ENCODE measurements at places on chromosomes 5 and 9.

DNA sequence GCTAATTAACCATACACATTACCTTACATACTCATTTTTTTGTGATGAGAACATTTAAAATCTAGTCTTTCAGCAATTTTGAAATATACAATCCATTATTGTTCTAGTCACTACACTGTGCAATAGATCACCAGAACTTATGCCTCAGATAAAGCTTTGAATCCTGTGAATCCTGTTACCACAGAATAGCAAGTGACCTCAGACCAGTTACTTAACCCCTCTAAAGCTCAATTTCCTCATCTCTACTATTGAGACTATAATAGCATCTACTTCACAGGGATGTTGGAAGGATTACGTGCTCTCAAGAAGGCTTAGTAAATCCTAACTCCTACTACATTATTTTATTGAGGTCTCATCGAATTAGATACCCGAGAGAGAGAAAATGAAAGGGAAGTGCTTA is 60.2 kb upstream of the PIP5K1B start:
- no peak for DNase-seq

GRCh38 chr9:14440062-14440461 is 126.1 kb upstream of the NFIB start:
- DNase-seq: no peak

- no peak for DNase-seq
Measured at GRCh38 chr5:4905674-4906520, 234.2 kb upstream of the ADAMTS16 start.

DNA sequence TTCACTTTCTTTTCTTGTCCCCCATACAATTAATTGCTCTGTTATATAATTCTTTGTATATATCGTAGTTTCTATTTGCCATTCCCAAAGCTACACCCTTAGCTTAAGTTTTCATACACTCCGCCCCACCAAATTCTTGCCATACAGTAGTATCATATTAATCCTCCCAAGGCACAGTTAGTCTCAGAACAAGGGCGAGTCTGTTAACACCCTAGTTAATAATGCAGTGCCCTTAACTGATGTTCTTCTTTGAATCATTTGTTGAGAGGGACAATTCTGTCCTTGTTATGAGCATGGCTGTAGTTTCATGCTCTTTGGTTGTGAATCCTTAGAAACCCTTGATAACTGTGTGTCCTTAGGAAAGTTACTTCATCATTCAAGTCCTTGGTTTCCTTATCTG is 206.2 kb downstream of the CFAP90 start:
- DNase-seq: no peak

GRCh38 chr5:27962198-27962597 is 923.8 kb upstream of the CDH9 start:
- no peak for DNase-seq

- DNase-seq: no peak
Measured at GRCh38 chr9:115946530-115946929, 207.1 kb upstream of the PAPPA start.

DNA sequence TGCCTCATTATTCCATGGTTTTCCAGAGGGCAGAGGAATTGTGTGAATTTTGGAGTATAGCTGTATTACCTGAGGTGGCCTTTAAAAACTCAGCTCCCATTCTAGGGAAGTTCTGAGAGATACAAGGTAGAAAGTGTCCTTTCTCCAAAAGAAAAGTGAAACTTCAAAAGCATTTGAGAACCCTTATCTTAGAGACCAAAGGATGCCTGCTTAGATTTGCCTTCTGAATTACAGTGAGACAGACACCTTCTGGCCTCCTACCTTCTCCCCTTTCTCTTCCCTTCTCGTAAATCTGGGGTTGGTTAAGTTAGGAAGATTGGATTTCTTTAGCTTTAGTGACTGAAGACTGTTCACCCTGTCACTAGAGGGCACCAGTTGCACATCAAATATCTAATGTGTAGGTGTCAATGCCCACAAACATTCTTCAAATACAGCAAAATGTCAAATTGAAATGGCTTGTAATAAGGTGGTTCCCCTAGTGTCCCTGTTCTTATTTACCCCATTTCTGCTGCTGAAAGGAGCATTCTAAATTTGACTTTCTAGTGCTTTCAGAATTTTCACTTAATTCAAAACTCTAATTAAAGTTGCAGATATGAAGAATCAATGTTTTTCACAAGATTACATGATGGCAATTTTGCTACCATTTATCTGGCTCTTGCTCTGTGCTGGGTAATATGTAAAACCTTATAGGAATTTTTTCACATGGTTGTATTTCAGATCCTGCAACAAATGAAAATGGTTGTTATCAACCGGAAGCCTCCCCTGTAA is 46.7 kb downstream of the PRRC1 start:
- peak; percentile 7 for DNase-seq

DNA sequence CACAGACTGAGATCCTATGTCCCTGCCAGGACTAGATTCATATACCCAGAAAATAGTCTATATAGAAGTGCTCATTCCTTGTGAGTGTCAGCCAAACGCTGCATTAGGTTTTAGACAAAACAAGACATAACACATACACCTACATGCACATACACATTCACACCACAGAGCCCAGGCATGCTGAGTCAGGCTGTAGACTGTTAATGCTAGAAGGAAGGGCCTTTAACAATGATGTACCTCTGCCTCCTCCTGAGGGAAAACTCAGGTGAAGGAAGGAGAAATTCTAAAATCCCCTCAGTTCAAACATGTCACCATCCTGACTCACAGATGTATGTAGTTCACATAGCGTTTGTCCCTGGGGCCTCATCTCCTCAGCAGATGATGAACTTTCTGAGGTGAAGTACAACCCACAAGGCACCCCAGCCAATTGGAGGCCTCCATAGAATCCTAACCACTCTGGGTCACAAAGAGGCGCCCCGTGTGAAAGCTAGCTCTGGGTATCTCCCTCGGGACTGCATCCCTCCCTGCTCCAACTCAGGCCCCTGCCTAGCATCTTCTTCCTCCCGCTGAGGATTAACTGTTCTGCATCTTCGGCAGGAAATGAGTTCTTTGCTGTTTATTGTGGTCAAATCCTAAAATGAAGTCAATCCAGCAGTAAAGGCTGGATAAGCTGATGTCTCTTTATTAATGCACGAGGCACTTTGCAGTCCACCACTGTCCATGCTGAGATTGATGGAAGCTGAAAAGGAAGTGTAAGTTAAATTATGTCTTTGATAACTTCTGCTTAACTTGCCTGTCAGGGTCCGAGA is 40.8 kb upstream of the FSTL4 start:
- DNase-seq: no peak

DNA sequence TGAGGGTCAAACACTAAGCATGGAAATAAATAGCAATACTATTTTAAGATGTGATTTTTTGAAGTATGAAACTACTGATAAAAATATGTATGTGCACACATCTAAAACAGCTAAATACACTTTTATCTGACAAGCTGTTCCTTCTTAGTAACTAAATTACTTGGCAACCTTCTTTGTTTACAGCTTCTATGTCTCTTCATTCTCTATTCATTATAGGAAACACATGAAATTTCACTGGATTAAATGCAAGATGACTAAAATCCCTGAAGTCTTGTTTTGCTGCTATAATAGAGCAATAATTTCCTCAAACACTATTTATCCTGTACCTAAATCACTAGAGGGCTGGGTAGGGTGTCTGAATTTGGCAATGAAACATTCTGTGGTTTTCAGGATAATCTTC is 11.7 kb downstream of the RICTOR start:
- DNase-seq: no peak

GRCh38 chr9:2208465-2208864 is 193.3 kb downstream of the SMARCA2 start:
- DNase-seq: no peak

- no peak for DNase-seq
Measured at GRCh38 chr5:74231697-74232096, 408.8 kb downstream of the ENC1 start.

DNA sequence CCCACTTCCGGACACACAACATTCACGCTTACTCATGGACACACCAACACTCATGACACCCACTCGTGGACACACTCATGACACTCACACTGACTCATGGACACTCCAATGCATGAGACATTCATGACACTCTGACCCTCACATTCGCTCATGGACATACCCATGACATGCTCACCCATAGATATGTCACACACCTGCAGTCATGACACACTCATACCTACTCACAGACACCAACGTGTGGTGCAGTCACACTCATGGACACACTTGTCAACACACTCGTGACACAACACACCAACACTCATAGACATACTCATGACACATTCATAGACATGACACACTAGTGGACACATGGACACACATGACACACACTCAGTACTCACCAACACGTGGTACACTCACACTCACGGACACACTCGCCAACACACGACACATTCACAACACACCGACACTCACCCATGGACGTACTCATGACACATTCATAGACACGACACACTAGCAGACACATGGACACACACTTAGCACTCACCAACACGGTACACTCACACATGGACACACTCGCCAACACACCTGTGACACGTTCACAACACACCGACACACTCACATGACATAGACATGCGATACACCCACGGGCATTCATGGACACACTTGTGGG is 73.4 kb downstream of the PHF2 start:
- DNase-seq: no peak

- no peak for DNase-seq
Measured at GRCh38 chr5:117433818-117434217, 859.2 kb upstream of the SEMA6A start.

- DNase-seq: no peak
Measured at GRCh38 chr5:109786206-109786855, 96.6 kb downstream of the MAN2A1 start.

- DNase-seq: no peak
Measured at GRCh38 chr9:37776328-37776727, 8.5 kb downstream of the EXOSC3 start.

DNA sequence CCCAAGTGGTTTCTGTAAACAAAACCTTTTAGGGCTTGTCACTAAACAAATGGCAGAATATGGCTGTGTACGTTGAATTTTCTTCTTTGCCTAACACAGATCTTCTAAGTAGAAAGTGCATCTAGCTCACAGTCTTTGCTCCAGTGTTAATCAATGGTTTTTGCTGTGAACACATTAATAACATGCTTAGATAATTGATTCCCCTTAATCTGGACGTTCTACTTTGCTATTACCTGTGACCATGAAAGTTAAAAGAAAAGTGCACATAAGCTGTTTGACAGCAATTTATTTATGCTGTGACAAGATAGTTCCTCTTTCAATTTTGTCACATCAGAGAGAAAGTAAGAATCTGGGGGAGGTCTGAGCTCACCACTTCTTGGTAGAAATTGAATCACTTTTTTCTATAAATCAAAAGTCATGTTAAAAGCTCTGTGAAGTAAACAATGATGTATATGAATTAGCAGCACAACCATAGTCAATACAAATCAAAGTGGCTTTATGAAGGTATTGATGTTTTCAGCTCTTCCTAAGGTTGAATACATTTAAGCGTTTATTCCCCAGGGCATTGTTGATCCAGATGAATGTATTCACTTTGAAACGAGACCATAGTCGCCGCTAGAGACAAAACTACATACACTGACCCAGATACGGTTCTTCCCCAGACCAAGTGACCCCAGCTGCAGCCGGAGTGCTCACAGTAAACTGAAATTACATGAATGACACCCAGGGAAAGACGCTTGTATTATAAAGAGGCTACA is 174.6 kb upstream of the ZNF608 start:
- DNase-seq: no peak

- DNase-seq: no peak
Measured at GRCh38 chr9:124795881-124796431, 19.0 kb downstream of the OLFML2A start.

DNA sequence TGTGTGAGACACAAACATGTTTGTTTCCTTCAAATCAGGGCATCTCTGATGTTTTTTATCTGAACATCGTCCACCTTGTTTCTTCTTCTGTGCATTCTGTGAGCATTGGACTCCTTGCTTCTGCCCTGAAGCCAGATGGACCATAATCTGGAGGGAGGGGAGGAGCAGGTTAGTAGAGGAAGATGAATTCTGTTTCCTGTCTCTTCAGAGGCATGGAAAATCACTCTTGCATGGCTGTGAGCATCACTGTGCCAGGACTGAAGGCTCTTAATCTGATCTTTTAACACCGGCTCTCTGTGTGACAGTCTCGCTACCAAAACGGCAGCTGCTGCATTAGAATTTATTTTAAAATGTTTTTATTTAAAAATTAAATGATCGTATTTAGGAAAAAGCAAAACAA is 43.3 kb downstream of the TLE4 start:
- DNase-seq: no peak

DNA sequence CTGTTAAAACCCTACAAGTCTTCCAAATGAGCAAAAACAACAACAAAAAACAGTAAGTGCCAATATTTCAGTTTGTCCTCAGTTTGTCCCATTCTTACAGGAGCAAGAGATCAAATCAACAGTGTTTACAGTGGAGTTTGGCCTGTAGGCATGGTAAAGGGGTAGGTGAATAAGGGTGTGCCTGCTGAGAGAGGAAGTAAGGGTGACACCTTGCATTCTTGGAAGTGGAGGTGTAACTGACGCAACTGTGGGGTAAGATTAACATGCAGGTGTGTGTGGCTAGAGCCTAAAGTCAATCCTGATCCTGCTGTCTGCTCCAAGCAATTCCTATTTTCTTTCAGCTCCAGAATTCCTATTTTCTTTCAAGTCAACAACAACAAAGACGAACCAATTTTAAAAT is 43.4 kb downstream of the PFDN1 start:
- no peak for DNase-seq

- DNase-seq: no peak
Measured at GRCh38 chr9:97176206-97176605, 131.3 kb upstream of the CCDC180 start.

GRCh38 chr5:21680641-21681040 is 1172.5 kb downstream of the CDH12 start:
- no peak for DNase-seq

GRCh38 chr5:128637031-128637430 is 99.0 kb upstream of the FBN2 start:
- no peak for DNase-seq

GRCh38 chr9:127448112-127448805 is 2.9 kb downstream of the RPL12 start:
- no peak for DNase-seq

DNA sequence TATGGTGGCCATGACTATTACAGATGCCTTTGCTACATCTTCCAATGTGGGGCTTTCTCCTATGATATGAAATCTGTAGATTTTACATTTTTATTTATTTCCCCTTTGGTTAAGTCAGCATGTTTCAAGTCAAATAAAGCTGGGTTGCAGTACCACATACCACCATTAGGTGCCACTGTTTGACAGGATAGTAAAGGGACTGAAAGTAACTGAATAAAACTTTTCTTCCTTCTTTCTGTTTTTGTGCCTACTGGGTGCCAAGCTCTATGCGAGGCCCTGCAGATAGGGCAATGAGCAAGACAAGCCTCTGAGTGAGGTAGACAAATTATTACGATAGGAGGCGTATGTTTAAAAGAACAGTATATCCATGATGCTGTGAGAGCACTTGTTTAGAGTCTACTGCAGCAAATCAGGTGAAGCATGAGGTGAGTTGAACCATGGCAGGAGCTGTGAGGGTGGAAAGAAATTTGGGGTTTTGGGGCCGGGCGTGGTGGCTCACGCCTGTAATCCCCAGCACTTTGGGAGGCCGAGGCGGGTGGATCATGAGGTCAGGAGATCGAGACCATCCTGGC is 64.8 kb downstream of the GDNF start:
- DNase-seq: no peak
